Activated CD4-positive, alpha-beta T cell treated with anti-CD3 and anti-CD28 coated beads for 1 hour (primary cell): ENCODE measurements at places on chromosomes 6 and 20.

GRCh38 chr6:167567142-167568033 is 242.5 kb downstream of the TTLL2 start:
- DNase-seq = no peak

GRCh38 chr6:134249239-134249758 is 68.6 kb downstream of the SGK1 start:
- no peak for DNase-seq

GRCh38 chr6:5089481-5090438 is 4.6 kb downstream of the PPP1R3G start:
- no peak for DNase-seq

GRCh38 chr6:48834706-48835105 is 628.3 kb downstream of the MMUT start:
- DNase-seq = no peak

- DNase-seq = no peak
Observed at GRCh38 chr20:9368893-9369292, 145.5 kb upstream of the LAMP5 start.

GRCh38 chr6:157047951-157048350 is 270.8 kb downstream of the ARID1B start:
- no peak for DNase-seq

GRCh38 chr6:169997187-169997929 is 245.9 kb downstream of the ERMARD start:
- no peak for DNase-seq

- DNase-seq = no peak
Observed at GRCh38 chr20:61907081-61907891, 158.4 kb downstream of the TAF4 start.

DNA sequence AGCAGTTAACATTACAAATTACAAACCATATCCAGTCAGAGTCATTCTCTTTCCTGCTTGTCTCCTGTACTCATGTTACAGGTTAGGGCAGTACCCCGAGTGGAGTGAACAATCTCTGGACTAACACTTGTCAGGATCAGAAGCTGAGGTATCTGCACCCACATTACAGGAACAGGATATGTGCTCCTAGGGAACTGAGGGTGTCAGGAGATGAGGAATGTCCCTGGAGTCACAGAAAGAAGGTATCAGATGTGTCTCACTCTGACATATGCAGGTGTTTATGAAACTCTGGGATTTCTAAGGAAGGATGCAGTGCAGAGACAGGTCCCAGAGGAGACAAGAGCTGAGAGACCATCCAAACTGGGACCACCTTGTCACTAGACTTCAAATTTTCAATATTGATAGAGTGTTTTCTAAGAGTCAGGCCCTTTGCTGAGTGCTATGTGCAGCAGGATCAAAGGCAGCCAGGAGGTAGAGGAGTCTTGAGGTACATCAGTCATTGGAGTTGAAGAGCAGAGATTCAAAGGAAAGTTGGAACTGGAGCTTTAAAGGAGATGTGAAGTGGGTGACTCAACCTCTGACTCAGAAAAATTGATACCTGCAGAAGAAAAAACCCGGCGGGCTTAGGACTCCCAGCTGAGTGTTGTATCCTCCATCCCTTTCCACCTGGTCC is 12.6 kb downstream of the HLA-DPB1 start:
- DNase-seq = no peak

- DNase-seq = no peak
Observed at GRCh38 chr6:31339210-31339609, 17.8 kb downstream of the HLA-B start.

- DNase-seq = no peak
Observed at GRCh38 chr6:123024976-123025375, 28.9 kb downstream of the CLVS2 start.

- no peak for DNase-seq
Observed at GRCh38 chr6:159260208-159260607, 91.0 kb downstream of the FNDC1 start.

GRCh38 chr6:169513478-169514193 is 188.2 kb downstream of the WDR27 start:
- DNase-seq = no peak

DNA sequence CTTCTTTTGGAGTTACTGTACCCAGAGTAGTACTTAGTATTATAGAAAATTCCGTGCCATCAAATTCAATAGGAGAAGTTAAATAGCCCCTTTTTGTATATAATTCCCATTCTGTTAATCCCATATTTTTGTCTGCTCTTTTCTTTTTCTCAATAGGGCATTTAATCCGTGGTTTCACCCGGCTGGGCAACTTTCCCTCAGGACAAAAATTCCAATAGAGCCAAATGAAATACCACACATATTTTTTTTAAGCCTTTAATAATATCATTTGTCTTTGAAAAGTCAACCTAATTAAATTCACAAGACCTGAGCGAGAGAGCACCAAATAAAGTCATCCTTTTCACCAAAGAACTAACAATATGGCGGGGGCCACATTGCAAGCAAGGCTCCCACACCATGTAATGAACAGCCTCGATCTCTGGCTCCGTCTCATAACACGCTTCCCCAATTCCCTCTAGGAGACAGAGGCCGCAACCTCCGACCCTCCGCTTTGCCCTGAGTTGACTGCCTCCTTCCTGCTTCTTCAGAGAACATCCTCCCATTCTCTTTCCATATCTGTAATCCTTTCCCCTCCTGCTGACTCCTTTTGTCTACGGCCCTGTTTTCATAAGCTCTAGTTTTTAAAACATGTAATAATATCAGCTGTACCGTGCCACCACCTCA is 13.6 kb downstream of the NHSL1 start:
- DNase-seq = no peak

DNA sequence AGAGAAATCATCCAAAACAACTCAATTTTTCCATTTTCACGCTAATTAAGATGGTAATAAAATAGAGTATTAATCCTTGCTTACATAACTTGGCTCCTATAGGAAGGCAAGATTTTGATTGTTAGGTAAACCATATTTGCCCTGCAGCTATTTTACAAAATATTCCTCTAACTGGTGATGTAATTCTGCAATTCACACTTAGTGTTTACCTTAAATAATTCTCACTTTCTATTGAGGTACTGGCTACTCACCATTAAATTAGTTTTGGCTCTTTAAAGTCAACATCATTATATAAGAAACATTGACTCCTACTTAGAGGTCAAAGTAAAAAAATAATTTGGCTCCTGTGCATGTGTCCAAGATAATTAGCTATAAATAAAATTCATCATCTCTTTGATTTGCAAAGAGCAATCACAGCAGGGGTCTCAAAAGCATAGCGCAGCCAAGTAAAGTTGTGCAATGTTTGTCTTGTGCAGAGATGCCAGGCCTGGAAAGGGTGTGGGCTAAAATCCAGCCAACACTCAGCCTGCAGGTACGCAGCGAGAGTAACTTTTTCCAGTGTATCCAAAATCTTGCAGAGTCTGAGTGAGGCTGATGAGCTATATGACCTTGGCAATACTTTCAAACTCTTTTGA is 501.2 kb downstream of the MMUT start:
- no peak for DNase-seq

DNA sequence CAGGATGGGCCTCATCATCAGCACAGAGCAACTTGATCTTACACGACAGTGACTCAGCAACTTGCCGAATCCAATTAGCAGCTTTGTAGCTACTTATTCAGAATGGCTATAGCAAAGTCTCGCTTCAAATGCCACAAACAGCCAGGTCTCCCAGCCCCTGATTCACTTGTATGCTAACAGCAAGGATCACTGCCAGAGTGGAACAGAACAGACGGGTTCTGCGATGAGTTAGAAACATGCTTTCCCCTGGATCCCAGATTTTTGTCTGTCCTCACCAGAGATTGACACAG is 254.4 kb downstream of the NRN1 start:
- DNase-seq = no peak

GRCh38 chr6:114449659-114450058 is 106.8 kb upstream of the HS3ST5 start:
- DNase-seq = no peak

- DNase-seq = no peak
Observed at GRCh38 chr6:44076356-44077213, 50.7 kb downstream of the MRPL14 start.

- DNase-seq = no peak
Observed at GRCh38 chr6:81890846-81891245, 138.4 kb upstream of the TENT5A start.

DNA sequence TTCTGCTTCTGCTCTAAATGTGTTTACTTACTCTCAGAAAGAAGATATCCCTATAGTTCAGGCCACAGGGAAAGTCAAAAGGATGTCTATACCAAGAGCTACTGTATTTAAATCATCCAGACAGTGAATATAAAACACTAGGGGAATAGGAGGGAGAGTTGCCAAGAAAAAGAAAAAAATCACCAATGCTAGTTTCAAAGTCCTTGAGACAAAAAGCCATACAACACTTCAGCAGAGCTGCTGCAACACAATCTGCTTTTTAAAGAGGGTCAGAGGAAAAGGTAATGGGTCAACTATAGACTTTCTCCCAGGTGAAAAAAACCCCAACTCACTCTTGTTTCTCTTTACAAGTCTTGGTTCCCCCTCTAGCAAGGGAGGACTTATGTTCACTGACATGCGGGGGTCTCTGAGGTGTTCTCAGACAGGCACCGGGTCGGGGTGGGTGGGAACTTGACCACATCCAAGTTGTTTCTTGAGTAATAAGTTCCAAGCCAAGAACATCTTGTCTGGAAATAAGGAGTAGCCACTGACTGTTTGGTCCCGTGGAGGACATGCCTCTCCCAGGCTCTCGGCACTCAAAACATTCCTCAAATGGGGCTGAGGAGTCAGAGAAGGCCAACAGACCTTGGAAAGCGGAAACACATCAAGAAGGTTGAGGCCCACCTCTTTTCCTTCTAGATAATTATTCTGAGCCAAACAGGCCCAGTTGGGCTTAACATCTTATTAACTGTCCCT is 47.7 kb downstream of the GJA10 start:
- no peak for DNase-seq

DNA sequence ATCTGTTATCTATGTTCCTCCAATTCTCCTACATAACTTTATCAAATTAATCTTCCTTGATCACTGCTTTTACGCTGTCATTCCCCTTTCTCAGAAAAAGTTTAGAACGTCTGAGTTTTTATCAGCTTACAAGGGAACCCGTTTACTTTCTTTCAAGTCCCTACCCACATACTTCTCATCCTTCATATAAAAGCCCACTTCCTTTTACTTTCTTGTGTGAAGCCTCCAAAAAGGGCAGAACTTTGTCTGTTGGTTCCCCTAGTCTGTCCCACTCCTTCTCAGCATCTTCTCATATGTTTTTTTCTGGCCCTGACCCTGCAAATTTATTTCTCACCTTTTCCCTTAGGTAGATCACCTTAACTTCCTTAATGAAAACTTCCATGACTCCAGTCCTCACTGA is 106.1 kb downstream of the TFAP2B start:
- no peak for DNase-seq

GRCh38 chr20:37873884-37874283 is 29.0 kb upstream of the VSTM2L start:
- no peak for DNase-seq

GRCh38 chr20:32062776-32063170 is 10.7 kb downstream of the HCK start:
- no peak for DNase-seq

DNA sequence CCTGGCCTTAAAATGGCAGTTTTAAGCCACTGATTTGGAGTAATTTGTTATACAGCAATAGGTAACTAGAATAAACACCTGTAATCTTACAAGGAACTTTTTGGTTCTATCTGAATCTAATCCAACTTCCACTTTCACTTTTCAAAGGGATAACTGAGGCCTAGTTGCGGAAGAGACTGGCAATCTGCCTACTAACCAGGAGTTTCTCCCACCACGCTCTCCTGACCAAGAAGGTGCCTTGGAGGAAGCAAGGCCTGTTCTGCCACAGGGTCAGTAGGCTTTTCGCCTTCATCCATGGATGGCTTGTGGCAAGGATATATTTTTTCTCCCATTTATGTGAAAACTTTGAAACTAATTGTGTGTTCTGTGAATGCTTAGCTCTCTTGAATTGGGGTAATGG is 12.9 kb upstream of the MYBL2 start:
- no peak for DNase-seq

GRCh38 chr6:126633373-126633772 is 293.5 kb downstream of the CENPW start:
- no peak for DNase-seq

- DNase-seq = no peak
Observed at GRCh38 chr6:157491571-157492232, 110.7 kb downstream of the ZDHHC14 start.

DNA sequence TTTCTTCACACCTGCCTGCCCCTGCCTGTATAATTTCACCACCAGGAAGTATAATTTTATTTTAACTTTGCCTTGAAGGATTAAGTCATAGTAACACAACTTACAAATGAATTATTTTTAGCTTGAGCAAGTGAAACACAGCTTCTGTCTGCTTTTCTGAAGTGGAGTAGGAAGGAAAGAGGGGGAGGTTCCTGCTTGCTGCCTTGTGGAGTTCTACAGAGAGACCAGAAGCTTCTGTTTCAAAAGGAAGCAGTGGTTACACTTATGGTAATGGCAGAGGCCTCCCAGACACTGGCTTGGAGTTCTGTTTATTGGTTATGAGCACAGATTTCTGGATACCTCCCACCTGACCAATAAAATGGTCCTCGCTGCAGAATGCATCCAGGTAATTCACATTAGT is 159.6 kb downstream of the TMEM200A start:
- DNase-seq = no peak

DNA sequence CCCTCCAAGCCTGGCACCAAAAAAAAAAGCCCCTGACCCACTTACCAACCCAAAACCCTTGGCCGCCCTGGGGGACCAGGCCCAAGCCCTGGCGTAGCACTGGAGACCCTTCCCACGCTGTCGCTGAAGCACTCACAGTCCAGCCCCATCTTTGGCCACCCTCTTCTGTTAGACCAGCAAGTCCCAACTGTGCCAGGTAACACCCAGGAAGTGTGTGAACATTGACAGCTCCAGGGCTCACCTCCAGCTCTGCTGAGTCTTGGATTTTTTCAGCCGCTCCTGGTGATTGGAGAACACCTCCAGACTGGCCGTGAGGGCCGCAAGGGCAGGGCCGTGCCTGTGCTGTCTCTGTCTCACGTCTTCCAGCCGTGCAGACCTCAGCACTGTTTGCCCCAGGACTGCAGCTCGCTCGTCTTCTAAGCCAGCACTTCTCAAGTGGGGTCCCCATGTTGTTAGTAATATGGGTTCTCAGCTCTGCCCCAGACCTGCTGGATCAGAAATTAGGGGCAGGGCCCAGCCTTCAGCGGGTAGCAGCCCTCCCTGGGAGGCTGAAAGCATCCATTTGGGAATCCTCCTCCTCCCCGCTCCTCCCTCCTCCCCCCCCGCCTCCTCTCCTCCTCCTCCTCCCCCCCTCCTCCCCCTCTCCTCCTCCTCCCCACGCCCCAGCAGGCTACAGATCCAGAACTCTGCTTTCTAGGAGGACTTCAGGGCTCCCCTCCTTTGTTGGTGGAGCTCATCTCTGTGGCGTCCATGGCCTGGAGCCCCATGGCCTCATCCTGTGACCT is 18.1 kb downstream of the NPEPL1 start:
- no peak for DNase-seq

GRCh38 chr6:43262000-43262779 is 18.9 kb downstream of the TTBK1 start:
- no peak for DNase-seq
